ENCODE measurements at places on chromosomes 11 and 22.

GRCh38 chr22:39220890-39221850 lies 23.6 kb downstream of the PDGFB start:
- no peak for DNase-seq

- DNase-seq: no peak
These were observed 487.3 kb downstream of the BRD1 start for GRCh38 chr22:49340406-49340805.

- DNase-seq: no peak
These were observed 927.4 kb downstream of the BRD1 start for GRCh38 chr22:48900327-48900597.

DNA sequence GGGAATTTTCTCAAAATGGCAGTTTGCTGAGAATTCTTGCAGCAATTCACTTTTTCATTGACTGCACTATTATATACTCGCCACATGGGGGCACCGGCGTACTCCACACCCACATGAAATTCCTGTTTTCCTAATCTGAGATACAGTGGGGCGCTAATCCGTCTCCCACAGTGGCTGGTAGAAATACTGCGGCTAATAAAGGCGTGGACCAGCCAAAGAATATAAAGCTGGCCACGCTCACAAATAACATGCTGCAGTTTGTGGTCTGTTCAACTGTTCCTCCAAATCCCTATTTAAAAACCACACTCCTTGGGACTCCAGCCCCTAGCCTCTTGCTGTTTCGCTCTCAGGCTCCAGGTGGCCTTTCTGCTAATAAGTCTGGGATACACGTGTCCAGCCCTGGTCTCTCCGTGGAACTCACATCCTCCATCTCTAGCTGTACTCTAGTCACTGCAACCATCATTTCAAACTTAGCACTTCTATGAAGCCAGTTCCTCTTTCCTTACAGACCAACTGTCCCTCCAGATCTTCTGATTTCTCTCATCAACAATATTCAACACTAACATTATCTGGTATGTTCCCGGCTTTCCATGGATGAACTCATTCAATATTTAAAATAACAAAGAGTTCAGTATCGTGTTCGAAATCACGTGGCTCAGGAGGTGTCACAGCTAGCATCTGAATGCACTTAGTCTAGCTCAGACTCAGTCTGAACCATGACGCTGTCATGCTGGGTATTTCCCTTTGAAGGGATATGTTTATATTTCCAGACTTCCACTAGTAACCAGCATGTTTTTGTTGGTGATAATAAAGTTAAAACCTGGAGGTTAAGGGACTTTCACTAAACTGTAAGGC lies 22.0 kb downstream of the TBRG1 start:
- DNase-seq: no peak

GRCh38 chr11:119696378-119697222 lies 32.4 kb downstream of the NECTIN1 start:
- DNase-seq: no peak

- DNase-seq: no peak
These were observed 39.0 kb upstream of the YWHAH start for GRCh38 chr22:31905356-31905755.
